A549 treated with Mapracorat at 1 μM for 4 hours (cell line): ENCODE measurements at places on chromosomes 7 and 10. TPM values are rescaled to one million over a fixed set of nuclear protein-coding genes. Genes with fewer than 3 reads are reported as not detected.

Gene CNPY1
- not detected in 5 replicates for total RNA-seq

Gene TMEM213
- total RNA-seq: not detected in 5 replicates

Gene STEAP1
- total RNA-seq: 13.5 to 18.0 TPM (median 14.4 TPM) in 5 replicates

Gene AKR1E2
- 4.9 to 8.0 TPM (median 5.6 TPM) in 5 replicates for total RNA-seq

Gene HTR5A
- not detected in 5 replicates for total RNA-seq

Gene NYAP1
- 2.7 to 6.3 TPM (median 4.1 TPM) in 5 replicates for total RNA-seq

Gene LBX1
- total RNA-seq: not detected in 5 replicates

Gene PKD1L1
- total RNA-seq: 0.07 to 0.44 TPM (median 0.32 TPM) in 5 replicates

Gene GLCCI1
- total RNA-seq: 0.69 to 1.5 TPM (median 0.80 TPM) in 5 replicates

Gene IDI2
- total RNA-seq: 0.10 TPM in 1 of 5 replicates, not detected in the others

Gene PPP1R17
- not detected in 5 replicates for total RNA-seq

Gene PNLIP
- 0.11 to 0.12 TPM in 2 of 5 replicates, not detected in the others for total RNA-seq

Gene BMI1
- 31.0 to 38.5 TPM (median 37.0 TPM) in 5 replicates for total RNA-seq

Gene LHFPL3
- not detected in 5 replicates for total RNA-seq

Gene ADAM22
- 0.11 to 0.61 TPM (median 0.34 TPM) in 5 replicates for total RNA-seq

Gene MMP21
- 0.08 to 0.11 TPM in 2 of 5 replicates, not detected in the others for total RNA-seq

Gene SUN3
- 0.19 TPM in 1 of 5 replicates, not detected in the others for total RNA-seq

Gene SLC13A1
- total RNA-seq: not detected in 5 replicates

Gene INMT
- not detected in 5 replicates for total RNA-seq
